Activated T-helper 2 cell treated with anti-CD3 and anti-CD28 coated beads, Interferon-gamma antibody, Interleukin-2, Interleukin-4, amounts not matched to agents 10 μg/mL and 5 μg/mL and 100 μg/mL, durations not matched to agents 14 hours and 24 hours and 36 hours (primary cell): ENCODE measurements at places on chromosomes 5 and 9.

DNA sequence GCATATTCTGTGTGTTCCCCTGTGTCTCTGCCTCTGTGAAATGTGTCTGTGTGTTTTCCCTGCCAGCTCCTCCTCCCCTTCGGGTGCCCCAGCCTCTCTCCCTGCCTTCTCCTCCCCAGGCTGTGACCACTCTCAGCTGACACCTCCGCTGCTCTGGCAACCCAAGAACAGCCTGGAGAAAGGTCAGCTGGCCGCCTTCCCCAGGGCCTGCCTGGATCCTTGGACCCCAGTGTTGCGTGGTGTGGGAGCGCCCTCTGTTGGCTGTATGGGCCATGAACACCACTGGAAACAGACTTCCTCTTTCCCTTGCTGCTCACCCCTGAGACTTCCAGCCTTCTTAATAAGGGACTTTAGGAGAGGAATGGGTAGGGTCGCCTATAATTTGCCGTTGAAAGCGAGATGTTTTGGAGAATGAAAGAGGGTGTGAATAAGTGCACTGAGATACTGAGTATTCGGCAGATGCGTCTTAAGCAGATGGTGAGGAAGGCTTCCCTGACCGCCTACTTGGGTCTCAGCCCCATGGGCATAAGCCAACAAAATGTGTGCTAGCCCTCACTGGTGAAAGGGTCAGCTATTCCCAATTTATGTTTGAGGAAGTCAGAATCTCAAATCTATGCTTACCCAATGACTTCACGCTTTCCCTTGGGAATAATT is 114.9 kb upstream of the TRIM32 start:
- DNase-seq, result no peak
- no peaks in the 10 kb centered on the region for H3K4me1 ChIP-seq
- no peak overlapping the region for H3K4me3 ChIP-seq

GRCh38 chr9:89743573-89744254 is 138.9 kb downstream of the GADD45G start:
- no peaks in the 10 kb centered on the region for H3K27me3 ChIP-seq
- H3K4me3 ChIP-seq, result peak overlapping the region; percentile 6
- H3K27ac ChIP-seq, result peak overlapping the region; percentile 97

GRCh38 chr9:95088421-95089161 is 228.9 kb downstream of the FANCC start:
- DNase-seq, result no peak
- H3K27me3 ChIP-seq, result no peaks in the 10 kb centered on the region
- H3K36me3 ChIP-seq, result peaks cover 4% of the 10 kb centered on the region
- H3K4me3 ChIP-seq, result no peak overlapping the region
- H3K4me1 ChIP-seq, result peaks cover 7% of the 10 kb centered on the region

DNA sequence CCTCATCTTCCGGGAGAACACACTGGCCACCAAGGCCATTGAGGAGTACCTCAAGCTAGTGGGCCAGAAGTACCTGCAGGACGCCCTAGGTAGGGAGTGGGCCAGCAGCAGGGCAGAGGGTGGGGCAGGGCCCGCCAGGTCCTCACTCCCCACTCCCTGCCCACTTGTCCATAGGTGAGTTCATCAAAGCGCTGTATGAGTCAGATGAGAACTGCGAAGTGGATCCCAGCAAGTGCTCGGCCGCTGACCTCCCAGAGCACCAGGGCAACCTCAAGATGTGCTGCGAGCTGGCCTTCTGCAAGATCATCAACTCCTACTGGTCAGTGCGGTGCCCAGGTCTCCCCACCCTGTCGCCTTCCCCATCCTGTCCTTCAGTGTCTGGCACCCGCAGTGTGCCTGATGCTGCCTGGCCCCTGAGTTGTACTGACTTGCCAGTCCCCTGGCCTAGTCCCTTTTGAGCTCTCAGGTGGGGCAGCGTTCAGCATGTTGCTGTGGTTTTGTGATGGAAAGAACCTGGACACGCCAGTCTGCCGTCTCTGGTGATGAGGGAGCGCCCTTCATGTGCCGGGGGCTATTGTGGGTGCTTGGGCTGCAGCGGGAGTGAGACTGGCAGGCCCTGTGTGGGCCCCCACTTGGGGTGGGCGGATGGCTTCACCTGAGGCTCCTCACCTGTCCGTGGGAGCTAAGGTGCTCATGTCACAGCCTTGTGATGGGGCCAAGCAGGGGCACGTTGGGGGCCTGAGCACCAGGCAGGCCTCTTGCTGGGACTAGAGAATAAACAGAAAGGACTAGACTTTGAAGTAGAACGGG is 112.3 kb downstream of the DAB2IP start:
- H3K27me3 ChIP-seq, result no peaks in the 10 kb centered on the region
- H3K36me3 ChIP-seq, result no peaks in the 10 kb centered on the region
- H3K27ac ChIP-seq, result no peak overlapping the region
- no peak overlapping the region for H3K4me3 ChIP-seq
- DNase-seq, result no peak

- H3K27me3 ChIP-seq, result peaks cover 13% of the 10 kb centered on the region
- no peaks in the 10 kb centered on the region for H3K36me3 ChIP-seq
- H3K4me3 ChIP-seq, result no peak overlapping the region
- no peak overlapping the region for H3K27ac ChIP-seq
- DNase-seq, result no peak
- H3K4me1 ChIP-seq, result peaks cover 16% of the 10 kb centered on the region
These were observed 43.4 kb upstream of the NR4A3 start for GRCh38 chr9:99778308-99778707.

DNA sequence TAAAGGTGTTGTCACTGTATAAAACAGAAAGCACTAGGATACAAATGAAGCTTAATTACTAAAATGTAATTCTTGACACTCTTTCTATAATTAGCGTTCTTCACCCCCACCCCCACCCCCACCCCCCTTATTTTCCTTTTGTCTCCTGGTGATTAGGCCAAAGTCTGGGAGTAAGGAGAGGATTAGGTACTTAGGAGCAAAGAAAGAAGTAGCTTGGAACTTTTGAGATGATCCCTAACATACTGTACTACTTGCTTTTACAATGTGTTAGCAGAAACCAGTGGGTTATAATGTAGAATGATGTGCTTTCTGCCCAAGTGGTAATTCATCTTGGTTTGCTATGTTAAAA is 43.8 kb downstream of the NDFIP1 start:
- DNase-seq, result no peak
- H3K27ac ChIP-seq, result no peak overlapping the region

DNA sequence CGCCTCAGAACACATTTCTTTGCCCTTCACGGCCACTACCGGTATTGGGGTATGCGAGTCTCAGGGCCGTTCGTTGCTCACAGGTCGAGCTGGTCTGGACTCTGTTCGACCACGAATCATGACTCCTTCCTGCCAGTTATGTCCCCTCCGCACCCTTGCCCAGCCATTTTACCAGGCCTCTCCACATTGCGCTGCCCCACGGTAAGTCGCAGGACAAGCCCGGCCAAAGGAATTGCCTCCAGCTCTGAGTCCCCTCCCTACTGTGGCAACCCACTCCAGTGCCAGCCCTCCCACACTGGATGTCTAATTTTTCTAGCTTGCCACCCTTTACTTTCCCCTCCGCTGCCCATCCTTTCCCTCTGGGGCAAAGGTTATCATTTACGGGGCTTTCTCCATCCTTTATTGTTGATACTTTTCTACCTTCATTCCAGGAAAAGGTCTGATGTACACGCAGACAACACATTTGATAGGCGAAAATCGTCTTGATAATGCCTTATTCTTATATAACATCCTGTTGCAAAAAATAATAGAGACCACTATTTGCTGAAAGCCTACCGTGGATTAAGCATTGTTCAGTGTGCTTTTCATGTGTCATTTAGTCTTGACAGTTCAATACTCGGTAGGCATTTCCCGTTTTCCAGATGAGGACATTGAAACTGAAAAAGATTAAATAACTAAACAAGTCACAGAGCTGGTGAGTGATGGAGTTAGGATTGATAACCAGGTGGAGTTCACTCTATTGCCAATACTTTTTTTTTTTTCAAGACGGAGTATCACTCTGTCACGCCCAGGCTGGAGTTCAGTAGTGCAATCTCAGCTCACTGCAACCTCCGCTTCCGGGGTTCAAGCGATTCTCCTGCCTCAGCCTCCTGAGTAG is 958 bp upstream of the HSPA5 start:
- H3K4me1 ChIP-seq, result peaks cover 26% of the 10 kb centered on the region
- H3K27ac ChIP-seq, result peak overlapping the region; percentile 98
- DNase-seq, result no peak
- peaks cover 42% of the 10 kb centered on the region for H3K36me3 ChIP-seq
- peak overlapping the region; percentile 100 for H3K4me3 ChIP-seq

DNA sequence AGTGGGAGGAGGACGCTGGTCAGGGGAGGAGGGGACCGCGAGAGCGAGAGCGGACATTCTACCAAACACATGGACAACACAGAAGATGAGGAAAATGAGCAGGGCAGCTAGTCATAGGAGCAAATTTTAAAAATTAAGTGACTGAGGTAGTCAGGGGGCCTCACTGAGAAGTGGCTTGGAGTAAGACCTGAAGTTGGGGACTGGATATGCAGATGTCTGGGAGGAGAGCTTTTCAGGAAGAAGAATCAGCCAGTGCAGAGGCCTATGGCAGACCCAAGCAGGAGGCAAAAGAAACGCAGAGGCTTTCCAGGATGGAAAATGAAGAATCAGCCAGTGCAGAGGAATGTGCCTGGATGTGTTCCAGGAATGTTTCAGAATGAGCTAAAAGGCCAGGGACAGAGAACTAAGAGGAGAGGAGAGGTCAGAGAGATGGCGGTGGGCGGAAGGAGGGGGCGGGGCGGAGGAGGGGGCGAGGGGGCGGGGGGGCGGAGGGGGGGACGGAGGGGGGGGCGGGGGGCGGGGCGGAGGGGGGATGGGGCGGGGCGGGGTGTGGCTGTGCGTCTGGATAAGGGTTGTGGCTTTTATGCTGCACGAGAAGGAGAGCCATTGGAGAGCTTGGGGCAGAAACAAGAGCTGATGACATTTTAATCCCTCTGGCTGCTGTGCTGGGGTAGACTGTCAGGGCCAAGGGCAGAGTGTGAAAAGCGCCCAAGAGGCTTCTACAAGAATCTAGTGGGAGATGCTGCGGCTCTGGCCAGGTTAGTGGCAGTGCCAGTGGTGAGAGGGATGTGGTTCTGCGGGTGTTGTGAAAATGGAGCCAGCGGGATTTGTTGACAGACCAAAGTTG is 129.6 kb downstream of the KCNIP1 start:
- H3K4me1 ChIP-seq, result peaks cover 4% of the 10 kb centered on the region
- peaks cover 6% of the 10 kb centered on the region for H3K27me3 ChIP-seq
- H3K36me3 ChIP-seq, result no peaks in the 10 kb centered on the region
